Activated CD4-positive, alpha-beta T cell treated with anti-CD3 and anti-CD28 coated beads, Interleukin-10, Interleukin-2, amounts not matched to agents 100 ng/mL and 50 ng/mL, durations not matched to agents 16 hours and 8 hours (primary cell): ENCODE measurements at places on chromosomes 3 and 15.
A peak's percentile ranks its signal among the peaks of the same experiment; 100 is the strongest.

DNA sequence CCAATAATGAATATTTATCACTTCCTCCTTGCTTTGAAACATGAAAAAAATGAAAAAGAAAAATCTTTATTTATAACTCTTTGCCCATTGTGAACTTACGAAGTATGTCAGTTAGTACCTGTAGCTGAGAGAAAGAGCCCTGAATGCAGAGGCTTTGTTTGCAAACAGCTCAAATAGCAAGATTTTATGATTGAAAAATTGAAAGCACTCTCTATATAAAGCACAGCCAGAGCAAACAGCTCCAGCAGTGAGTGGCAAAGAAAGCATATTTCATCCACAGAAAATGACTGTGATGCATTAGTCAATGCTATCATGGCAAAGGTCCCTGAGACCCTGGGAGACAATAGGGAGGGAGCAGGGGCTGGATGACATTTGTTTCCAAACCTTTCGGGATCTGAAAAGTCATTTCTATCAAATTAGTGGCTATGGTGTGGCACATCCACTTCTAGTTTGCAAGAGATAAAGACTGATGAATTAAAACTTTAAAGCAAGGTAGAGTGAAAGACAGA, 576.1 kb downstream of the OTOL1 start:
- DNase-seq, result no peak

- no peak for DNase-seq
Measured at GRCh38 chr3:16897254-16897926, 12.6 kb downstream of the PLCL2 start.

DNA sequence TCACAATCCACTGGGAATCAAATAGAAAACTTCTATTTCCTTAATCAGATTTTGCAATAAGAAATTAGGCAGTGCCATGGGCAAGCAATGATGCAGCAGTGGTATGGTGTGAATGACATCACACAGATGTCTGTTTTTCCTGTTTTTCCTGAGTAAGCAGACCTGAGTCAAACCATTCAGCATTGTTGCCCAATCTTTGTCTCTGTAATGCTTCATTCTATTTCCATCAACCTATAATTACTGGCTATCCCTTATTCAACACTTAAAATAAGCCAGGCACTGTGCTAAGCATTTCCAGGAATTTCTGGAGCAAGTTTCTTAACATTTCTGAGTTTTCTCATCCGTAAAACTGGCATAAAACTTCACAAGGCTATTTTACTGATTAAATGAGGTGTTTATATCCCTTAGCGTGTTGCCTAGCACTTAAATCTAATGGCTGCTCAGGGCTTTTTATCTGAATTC, 11.3 kb upstream of the OXSR1 start:
- peak; percentile 35 for DNase-seq

DNA sequence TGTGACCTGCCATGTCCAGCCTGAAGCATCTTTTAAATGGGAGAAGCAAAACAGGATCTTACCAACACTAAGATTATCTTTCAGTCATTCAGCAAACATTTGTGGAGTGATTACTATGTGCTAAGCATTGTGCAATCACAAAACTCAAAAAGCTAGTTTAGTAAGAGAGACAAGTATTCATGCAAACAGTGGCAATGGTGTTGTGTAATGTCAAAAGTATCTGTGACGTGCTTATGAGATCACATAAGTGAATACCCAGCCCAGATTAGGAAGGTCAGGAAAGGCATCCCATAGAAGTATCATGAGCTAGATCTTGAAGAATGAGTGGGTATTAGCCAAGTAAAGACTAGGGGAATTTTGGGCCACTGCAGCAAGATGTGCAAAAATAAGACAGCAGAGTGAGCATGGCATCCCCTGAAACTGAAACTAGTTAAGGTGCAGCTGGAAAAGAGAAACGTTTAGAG, 32.1 kb downstream of the SEC62 start:
- peak; percentile 21 for DNase-seq

- no peak for DNase-seq
Measured at GRCh38 chr3:132117642-132118041, 82.8 kb upstream of the CPNE4 start.

- DNase-seq, result no peak
Measured at GRCh38 chr3:136989781-136990524, 32.2 kb downstream of the IL20RB start.

DNA sequence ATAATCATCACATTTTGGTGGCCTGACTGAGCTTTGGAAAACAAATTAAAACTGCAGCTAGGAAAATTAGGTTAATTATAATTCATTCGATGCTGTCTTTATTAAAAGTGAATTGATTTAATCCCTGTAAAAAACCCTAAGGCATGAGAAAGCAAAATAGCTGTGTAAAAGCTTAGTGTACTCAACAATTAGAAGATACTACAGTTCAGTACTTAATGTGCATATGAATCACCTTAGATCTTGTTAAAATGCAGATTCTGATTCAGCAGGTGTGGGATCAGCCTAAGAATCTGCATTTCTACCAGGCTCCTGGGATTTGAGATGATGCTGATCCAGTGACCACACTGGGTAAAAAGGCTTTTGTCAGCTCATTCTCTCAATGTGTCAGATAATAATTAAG, 559.9 kb upstream of the GOLIM4 start:
- DNase-seq, result no peak

DNA sequence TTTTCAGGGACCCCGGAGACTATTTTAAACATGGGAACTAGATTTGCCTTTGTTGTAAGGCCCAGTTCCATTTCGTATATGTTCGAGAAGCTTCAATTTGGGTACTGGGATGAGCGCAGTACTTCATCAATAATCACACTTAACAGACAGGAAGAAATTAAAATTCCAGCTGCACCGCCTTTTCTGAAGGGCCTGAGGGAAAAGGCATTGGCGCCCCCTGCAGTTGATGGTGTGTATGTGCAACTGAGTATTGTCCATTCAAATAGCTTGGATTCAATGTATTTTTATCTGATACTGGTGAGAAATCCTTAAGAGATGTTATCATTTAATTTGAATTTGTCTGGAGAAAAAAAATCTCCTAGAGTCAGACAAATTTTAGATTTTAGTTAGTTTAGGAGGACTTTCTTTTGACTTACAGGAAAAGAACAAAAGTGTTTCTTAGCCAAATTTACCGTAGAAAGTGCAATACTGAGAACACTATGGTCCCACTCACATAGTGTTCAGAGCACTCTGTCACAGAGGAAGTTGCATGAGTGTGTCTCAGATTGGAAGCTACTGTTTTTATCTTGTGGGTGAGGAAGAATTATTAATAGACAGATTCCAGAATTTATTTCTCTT, 5.4 kb upstream of the ALDH1A2 start:
- DNase-seq, result peak; percentile 50

DNA sequence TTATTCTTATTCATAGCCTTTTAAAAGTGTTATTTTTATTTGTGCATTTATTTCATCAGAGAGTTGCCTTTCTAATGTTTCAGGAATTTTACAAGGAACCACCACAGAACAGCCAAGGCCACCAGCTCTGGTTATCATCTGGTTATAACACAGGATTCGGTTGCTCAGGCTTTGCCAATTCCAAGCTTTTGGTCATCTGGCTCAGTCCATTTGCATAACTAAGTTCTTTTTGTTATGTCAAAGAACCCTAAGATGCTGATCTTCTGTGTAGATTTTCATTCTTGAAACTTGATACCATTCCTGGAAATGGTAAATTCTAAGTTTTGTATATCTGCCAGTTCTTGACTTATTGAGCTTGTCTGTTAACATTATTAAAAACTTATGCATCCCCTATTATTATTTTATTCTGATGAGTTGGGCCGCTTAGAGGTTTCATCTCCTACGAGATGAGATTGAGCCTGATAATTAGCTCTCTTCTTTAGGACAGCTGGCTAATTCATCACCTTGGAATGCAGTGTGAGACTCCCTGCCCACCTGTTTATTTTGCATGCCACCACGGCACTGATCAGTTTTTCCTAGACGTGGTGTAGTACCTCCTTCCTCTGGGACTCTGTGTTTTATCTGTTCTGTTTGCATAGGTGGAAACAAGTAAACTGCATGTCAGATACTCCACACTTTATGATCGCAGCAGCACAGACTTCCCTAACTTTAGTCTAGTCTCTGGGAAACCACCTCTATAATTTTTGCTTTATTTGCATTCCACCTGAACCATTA, 264.8 kb downstream of the SLCO3A1 start:
- no peak for DNase-seq

DNA sequence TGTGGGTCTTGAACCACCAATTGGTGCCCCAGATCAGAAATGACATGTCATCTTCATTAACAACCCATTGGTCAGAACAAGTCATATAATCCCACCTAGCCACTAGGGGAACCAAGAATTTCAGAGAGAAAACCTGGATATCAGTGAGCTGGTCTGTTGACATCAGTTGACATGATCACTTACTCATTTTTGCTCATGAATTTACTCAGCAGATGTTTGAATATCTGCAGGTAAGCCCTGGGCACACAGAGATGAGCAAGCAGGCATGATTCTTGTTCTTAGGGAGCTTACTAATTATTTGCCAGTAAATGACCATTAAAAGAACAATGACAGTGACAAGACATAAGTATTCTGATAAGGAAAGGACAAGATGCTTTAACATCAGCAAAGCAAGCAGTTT, 64.3 kb upstream of the PLCL2 start:
- peak; percentile 58 for DNase-seq

- no peak for DNase-seq
Measured at GRCh38 chr3:161253711-161254110, 32.6 kb downstream of the NMD3 start.

GRCh38 chr3:66473692-66474091, 27.1 kb downstream of the LRIG1 start:
- DNase-seq, result peak; percentile 41

DNA sequence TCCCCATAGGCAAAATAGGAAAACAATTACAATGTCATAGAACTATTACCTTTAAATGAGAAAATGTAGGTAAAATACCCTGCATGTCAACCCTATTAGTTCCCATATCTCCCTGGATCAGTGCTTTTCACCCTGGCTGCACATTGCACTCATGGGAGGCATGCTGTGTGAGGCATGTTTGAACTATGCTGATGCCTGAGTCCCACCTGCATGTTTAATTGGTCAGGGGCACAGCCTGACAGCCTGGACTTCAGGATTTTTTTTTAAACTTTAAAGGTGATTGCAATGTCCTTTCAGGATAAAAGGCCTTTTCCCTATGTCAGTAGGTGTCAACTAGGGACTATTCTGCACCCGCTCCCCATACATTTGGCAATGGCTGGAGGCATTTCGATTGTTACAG, 136.0 kb upstream of the NR2E3 start:
- DNase-seq, result no peak

DNA sequence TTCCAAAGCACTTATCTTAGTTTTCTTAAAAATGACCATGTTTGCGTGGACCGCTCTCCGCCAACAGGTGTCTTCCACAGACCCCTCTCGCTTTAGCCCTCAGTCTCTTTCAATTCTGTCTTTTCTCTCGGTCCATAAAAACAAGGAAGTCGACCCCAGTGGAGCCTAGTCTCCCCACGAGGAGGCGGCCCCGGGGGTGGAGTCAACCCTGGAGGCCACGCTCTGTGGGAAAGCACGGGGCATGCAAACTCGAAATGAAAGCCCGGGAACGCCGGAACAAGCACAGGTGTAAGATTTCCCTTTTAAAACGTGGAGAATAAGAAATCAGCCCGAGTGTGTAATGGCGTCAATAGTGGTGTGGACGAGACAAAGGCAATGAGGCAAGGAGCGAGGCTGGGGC, 49.1 kb downstream of the EBLN2 start:
- no peak for DNase-seq

DNA sequence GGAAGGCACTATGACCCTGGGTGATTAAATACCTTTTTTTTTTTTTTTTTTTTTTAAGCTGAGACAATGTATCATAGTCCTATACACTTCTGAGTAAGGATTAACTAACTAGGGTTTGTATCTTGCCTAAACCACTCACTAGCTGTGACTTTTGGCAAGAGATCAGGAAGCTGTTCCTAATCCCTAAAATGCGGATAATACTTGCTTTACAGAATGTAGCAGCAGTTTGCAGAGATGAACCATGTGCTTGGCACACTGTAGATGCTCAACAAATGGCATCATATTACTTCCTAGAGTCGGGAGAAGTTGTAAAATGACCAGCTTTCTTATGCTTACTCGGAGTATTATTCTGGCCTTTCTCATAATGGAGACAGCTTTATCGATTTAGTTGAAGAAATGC, 25.6 kb upstream of the PYGO1 start:
- DNase-seq, result no peak

GRCh38 chr3:183306798-183307671, 54.0 kb downstream of the B3GNT5 start:
- DNase-seq, result peak; percentile 68

- DNase-seq, result no peak
Measured at GRCh38 chr3:79473993-79474392, 293.8 kb downstream of the ROBO1 start.

DNA sequence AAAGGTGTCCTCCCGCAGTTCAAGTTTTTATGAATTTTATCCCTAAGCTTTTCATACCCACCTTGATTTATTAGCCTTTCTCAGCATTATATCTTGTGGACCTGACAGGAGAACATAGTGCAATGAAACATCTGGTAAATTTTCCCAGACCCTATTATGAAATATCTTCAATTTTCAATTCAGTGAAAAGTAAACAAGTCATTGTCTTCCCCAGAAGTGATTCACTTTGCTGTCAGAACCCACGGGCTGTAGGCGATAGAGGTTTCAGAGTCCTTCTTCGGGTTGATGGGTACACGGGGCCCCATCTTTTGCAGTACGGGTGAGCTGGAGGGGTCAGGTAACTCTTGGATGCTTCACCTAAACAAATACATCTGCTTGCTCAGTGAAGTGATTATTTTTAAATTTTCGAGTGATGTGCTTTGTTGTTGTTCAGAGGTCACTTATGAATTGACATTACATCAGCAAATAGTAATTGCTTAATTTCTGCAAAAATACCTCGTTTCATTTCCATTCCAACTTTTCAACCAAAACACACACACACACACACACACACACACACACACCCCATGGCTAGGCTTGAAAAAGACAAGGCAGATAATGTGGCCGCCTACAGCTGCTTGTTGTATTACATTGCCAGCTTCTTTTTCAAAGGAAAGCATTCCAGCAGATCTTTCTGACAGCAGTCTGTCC, 102.9 kb downstream of the SEMA6D start:
- DNase-seq, result no peak

DNA sequence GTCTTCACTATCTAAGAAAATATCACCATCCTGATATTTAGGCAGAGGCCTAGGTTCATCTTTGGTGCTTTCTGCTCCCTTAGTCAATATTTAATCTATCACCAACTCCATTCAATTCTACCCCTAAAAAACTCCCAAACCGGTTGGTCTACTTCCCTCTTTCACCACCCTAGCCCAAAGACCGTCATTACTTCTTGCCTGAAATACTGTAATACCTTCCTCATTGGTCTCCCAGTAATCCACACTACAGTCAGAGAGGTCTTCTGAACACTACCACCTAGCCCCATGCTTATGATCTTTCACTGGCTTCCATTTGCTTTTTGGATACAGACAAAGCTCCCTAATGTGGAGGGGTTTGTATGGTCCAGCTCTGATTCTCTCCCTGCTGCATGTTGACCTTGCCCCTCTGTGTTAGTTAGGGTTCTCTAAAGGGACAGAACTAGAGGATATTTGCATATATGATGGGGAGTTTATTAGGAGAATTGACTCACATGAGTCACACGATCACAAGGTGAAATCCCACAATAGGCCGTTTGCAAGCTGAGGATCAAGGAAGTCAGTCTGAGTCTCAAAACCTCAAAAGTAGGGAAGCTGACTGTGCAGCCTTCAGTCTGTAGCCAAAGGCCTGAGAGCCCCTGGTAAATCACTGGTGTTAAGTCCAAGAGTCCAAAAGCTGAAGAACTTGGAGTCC, 36.4 kb upstream of the ATP2C1 start:
- DNase-seq, result peak; percentile 40

GRCh38 chr3:177603148-177603603, 405.9 kb upstream of the TBL1XR1 start:
- DNase-seq, result peak; percentile 24

GRCh38 chr15:72372361-72372760, 3.5 kb downstream of the HEXA start:
- DNase-seq, result no peak

GRCh38 chr15:96316953-96317629, 13.4 kb upstream of the NR2F2 start:
- no peak for DNase-seq
